ENCODE measurements at places on chromosomes 6 and 20.

DNA sequence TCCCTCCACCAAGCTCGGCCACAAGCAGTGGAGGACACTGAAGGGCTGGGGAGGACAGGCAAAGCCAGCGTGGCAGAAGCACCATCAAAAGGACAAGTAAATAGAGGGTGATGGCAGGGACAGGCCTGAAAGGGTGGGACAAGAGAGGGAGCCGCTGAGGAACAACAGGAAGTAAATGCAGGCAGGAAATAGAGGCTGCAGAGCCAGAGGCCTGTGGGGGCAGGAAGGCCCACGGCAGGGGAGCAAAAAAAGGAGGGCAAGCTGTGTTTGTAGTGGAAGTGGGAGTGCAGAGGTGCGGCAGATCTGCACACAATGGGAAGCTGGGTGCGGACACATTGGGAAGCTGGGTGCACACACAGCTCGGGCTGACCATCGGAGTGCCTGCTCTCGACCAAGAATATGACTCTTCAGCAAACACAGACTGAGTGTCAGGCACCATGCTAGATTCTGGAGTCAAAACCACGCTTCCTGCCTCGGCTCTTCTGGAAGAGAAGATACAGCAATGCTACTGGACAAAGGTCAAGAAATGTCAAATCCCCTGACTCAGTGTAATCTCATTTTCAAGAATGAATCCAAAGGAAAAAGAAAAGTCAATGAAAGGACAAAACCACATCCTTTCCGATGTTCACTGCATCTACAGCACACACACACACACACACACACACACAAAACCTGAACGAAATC lies 40.4 kb upstream of the RAB22A start:
- no peak for DNase-seq

DNA sequence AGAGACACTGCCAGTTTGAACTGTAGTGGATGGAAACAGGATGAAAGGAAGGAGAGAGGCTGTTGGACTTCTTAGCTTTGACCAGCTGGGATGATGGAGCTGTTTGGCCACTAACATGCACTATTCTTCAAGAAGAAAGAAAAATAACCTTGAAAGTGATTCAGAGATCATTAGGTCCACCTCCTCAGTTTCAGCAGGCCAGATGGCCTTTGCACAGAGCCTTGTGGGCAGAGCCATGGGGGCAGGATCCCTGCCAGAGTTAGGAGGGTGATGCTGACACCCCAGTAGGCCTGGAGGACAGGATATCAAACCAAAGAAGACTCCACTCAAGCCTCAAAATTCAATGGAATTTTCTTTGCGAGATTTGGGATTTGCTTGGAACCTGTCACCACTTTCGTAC lies 74.5 kb upstream of the TMEM181 start:
- DNase-seq, result no peak

GRCh38 chr6:49342410-49342809 lies 120.6 kb downstream of the MMUT start:
- DNase-seq, result no peak

DNA sequence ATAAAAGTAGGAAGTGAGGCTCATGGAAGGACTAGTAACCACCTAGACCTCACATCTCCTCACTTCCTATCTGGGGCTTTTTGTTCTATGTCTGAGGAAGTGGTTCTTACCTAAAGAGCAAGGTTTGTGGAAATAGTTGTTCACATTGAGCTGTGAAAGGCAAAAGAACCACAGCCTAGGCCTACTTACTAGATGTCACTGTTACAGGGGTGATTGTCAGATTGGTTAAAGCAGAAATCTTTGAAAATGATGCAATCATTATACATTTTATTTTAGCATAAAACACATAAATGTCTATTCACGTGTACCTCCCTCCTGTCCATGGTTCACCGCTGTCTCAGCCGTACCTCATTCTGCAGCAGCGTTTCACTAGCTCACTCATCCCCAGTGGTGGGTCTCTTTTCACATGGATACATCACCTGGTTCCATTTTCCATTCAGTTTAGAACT lies 268.8 kb downstream of the TMEM242 start:
- DNase-seq, result peak; percentile 27

DNA sequence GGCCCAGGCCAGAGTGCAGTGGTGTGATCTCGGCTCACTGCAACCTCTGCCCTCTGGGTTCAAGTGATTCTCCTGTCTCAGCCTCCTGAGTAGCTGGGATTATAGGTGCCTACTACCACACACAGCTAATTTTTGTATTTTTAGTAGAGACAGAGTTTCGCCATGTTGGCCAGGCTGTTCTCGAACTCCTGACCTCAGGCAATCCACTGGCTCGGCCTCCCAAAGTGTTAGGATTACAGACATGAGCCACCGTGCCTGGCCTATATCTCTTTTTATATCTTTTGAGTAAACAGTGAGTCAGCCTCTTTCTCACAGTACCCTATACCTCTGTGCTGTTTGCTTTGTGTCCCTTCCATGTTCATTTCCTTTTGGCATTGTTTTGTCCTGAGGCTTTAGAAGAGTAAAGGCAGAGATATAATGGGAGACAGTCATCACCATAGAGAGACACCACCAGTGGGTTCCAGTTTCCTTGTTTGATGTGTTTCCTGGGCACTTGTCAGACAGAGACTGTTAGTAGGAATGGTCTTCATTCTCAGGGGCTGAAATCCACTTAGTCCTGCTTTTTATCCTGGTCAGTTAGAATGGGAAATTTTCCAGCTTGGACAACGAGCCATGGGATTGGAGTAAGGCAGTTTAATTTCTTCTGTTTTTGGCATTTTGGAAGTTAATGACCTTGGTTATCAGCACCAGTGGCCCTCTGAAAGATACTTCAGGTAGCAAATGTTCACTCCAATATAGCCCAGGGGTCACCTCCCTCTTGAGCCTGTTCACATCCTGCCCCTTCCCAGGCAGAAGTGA lies 32.2 kb upstream of the ASXL1 start:
- DNase-seq, result no peak

GRCh38 chr6:118810420-118811027 lies 83.4 kb upstream of the ASF1A start:
- peak; percentile 48 for DNase-seq

GRCh38 chr6:133568970-133569889 lies 319.7 kb upstream of the TCF21 start:
- DNase-seq, result peak; percentile 30

- no peak for DNase-seq
Observed at GRCh38 chr6:18464176-18464575, 77.0 kb downstream of the RNF144B start.

DNA sequence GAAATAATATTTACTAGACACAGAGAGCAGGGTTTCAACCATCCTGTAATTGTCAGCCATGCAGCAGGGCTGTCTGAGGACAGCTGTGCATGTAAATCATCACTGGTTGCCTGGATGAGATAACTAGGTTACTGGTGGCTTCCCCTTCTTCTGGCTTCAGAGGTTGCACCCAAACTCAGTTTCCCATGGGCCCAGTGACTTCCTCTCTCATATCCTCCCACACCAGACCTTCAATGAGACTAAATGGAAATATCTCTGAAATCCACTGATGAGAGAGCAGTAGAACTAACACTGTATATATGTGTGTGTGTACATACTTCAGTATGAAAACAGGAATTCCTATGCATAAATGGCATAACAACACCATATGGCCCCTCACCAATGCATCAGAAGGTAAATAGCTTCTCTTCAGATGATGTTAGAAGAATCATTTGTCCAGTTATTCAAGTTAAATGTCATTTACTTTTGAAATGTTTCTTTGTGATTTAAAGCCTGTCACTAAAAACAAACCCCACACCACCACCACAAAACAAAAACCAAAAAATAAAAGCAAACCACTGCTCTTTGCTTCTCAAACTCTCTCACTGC lies 51.0 kb upstream of the IL20RA start:
- DNase-seq, result peak; percentile 65
